ENCODE measurements at places on chromosomes 7 and 10.

GRCh38 chr10:13724484-13724883 is 137.7 kb downstream of the PRPF18 start:
- no peak for DNase-seq

GRCh38 chr10:9796564-9796963 is 1221.1 kb upstream of the CELF2 start:
- DNase-seq: no peak

DNA sequence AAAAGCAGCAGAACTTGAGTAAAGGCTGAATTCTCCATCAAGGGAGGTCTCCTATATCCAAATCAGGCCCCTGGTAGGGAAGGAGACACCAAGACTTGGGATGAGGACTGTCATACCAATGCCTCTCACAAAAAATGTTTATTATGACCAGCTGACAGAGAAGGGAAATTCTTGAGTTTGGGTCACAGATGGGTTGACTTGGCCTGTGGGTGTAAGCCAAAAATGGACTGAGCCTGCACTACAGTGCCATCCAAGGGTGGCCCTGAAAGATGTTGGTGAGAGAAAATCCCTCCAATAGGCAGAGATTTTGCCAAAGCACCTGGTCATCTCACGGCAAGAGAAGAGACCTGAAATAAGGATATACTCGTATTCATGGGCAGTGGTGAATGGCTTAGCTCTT is 27.0 kb upstream of the PPIF start:
- no peak for DNase-seq

- no peak for DNase-seq
Measured at GRCh38 chr10:110508159-110508788, 10.6 kb downstream of the DUSP5 start.

DNA sequence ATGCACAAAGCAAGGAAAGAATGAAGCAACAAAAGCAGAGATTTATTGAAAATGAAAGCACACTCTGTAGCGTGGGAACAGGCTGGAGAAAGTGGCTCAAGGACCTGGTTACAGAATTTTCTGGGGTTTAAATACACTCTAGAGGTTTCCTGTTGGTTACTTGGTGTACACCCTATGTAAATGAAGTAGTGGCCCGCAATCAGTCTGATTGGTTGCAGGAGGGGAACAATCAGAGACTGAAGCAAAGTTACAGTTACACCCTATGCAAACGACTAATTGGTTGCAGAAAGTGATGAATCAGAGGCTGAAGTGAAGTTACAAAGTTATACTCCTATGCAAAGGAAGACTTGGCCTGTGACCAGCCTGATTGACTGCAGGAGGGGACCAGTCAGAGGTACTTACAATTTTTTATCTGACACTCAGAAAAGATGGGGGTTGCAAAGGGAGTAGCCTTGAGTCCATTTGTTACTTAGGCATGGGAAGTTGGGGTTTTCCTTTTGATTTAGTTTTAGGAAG is 3.6 kb upstream of the MTPN start:
- no peak for DNase-seq

GRCh38 chr10:13218878-13219277 is 15.3 kb downstream of the UCMA start:
- no peak for DNase-seq

Data from activated CD8-positive, alpha-beta memory T cell treated with anti-CD3 and anti-CD28 coated beads, Interleukin-2, amount 50 U/mL, for 48 hours (primary cell).